ENCODE measurements at places on chromosomes 4 and X.

DNA sequence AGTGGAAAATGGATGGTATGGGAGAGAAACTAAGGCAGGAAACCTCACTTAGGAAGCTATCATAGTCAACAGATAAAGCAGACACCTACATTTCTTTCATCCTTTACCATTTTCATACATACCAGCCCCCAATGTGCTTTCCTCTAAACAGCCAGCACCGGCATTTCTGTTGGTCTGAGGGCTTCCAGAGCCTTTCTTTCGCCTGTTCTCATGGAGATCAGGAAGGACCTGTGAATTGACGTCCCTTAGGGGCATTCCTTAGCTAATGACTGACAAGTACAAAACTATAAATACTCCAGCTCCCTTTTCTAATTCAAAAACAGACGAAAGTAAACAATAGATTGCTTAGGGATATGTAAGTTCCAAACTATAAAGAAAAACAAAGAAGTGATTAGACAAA is 215.5 kb upstream of the CNKSR2 start:
- no peak for DNase-seq

- peak; percentile 66 for DNase-seq
Observed at GRCh38 chr4:185318679-185319078, 77.0 kb downstream of the LRP2BP start.

DNA sequence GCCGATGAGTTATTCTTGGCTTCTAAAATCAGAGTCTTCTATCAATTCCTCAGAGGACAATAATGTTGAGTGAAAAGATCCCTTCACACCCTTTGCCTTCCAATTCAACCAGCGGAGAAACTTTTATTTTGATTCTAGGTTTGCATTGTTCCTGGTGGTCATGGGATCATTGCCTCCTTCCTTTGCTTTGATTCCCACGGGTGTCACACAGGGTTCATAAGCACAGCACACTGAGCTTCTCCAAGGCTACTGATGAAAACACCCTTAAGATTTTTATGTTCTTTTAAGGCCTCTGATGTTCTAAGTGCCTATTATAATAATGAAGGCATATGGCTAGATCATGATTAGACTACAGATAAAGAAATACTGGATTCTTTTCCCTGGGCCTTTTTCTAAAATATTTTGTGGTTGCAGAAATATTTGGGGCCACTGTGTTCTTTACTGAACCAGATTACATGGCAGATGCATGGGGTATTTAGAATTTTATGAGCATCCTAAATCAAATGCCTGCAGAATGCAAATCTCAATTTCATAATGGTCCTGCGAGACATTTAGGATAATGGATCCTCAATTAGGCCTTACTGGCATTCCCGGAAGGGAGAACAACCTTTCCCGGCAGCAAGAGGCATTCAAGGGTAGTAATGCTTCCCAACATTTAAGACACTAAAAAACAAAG is 43.9 kb upstream of the FGFBP2 start:
- no peak for DNase-seq

DNA sequence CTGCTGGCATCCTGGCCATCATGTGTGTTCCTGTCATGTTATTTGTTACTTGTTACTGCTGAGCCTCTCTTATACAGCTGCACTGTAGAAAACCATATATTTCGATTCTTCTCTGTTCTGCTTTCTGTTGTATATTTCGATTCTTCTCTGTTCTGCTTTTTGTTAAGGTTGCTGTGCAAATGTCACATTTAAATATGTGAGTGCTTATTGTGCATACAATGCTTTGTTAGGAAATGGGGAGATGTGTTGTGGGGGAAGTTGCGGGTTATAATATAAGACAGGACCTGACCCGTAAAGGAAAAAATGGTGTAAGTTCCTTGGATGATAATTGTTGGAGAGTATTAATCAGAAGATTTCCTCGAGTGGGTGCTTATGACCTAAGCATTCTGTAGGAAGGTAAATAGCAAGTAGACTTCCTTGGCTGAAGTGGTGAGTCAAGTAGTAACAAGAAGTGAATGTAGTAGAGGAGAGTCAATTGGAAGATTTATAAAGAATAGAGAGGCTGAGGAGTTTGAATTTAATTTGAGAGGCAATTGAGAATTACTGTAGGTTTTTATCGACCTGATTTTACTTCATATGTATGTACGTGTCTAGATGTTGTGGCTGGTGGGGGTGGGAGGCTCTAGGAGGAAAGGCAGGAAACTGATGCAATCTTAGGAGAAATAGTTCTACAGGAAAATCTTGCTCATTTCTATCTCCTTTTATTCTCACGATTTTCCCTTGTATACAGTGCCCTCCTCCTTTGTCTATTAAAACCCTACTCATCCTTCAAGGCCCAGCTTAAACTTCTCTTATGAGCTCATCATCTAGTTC is 8.5 kb downstream of the OGT start:
- DNase-seq, result no peak

- DNase-seq, result no peak
Observed at GRCh38 chr4:155207534-155208257, 740 bp upstream of the NPY2R start.

DNA sequence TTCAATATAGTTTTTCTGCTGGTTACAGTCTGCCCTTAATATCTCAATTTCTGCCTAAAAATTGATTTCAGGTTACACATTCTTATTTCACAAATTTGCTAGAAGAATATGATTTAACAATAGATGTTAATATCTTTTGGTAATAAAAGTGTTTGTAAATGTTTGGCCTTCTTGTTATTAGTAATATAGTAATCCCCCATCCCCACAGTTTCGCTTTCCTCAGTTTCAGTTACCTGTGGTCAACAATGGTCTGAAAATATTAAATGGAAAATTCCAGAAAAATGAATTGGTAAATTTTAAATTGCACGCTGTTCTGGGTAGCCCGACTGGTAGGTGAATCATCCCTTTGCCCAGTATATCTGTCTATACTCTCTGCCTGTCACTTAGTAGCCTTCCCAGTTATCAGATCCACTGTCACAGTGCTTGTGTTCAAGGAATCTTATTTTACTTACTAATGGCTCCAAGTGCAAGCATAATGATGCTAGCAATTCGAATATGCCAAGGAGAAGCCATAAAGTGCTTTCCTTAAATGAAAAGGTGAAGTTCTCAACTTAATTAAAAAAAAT is 3.5 kb upstream of the BMP2K start:
- DNase-seq, result no peak

DNA sequence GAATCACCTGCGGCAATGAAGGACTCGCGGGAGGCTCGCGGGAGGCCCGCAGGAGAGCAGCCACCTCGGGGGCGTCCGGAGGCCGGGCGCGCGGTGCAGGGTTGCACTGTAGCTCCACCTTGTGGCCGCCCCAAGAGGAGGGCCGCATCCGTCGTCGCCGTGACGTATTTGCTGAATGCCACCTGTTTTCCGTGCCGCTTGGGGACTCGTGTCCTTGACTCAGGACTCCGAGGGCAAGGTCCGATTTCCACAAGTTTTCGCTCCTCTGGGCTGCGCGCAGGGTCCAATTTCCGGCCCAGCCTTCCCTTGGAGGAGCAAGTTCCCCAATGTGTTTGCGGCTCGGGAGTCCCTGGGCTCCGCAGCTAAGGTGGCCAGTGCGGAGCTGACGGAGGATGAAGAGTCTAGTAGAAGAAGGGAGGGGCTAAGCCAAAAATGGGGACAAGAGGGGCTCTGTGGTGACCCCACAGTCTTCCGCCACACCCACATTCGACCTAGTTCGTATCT is 10.7 kb upstream of the DLG3 start:
- DNase-seq, result peak; percentile 72

DNA sequence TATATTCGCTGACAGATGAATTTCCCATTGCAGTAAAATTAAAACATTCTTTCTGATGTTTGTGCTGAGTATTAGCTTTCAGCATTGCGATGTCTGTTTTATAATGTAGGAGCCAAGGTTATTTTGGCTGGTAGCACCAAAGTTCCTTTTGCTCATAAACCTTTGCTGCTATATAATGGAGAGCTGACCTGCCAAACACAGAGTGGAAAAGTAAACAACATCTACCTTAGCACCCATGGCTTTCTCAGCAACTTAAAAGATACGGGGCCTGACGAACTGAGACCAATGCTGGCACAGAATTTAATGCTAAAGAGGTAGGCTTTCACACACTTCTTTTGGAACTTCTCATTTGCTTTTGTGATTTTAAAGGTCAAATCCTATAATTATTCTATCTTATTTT is 46.0 kb downstream of the WDR19 start:
- no peak for DNase-seq

- DNase-seq, result no peak
Observed at GRCh38 chr4:107255596-107255995, 219.5 kb upstream of the DKK2 start.

- DNase-seq, result no peak
Observed at GRCh38 chrX:134661295-134661694, 3.0 kb upstream of the PLAC1 start.

DNA sequence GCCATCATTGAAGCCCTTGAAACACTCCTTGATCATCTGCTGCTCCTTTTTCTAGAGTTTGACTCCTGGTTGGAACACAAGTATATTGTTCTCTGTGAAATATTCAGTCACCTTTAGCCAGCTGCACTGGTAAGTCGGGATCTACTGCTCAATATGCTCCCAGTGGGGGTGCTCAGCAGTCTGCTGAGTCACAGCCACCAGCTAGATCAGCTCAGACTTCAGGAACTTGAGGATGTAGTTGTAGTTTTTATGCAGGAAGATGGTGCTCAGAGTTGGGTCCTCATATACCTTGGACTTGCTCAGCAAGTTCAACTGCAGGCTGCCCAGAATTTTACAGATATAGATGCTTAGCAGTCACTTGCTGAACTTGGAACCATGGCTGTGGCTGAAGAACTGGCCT is 202.5 kb upstream of the RPL34 start:
- no peak for DNase-seq

DNA sequence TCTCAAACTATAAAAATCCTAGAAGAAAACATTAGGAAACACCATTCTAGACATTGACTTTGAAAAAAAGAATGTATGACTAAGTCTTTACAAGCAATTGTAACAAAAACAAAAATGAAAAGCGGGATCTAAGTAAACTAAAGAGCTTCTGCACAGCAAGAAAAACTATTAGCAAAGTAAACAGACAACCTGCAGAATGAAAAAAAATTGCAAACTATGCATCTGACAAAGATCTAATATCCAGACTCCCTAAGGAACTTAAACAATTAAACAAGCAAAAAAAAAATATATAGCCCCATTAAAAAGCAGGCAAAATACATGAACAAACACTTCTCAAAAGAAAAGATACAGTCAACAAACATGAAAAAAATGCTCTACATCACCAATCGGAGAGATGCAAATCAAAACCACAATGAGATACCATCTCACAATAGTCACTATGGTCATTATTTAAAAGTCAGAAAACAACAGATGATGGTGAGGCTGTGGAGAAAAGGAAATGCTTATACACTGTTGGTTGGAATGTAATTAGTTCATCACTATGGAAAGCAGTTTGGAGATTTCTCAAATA is 168.1 kb downstream of the EPHA5 start:
- no peak for DNase-seq

DNA sequence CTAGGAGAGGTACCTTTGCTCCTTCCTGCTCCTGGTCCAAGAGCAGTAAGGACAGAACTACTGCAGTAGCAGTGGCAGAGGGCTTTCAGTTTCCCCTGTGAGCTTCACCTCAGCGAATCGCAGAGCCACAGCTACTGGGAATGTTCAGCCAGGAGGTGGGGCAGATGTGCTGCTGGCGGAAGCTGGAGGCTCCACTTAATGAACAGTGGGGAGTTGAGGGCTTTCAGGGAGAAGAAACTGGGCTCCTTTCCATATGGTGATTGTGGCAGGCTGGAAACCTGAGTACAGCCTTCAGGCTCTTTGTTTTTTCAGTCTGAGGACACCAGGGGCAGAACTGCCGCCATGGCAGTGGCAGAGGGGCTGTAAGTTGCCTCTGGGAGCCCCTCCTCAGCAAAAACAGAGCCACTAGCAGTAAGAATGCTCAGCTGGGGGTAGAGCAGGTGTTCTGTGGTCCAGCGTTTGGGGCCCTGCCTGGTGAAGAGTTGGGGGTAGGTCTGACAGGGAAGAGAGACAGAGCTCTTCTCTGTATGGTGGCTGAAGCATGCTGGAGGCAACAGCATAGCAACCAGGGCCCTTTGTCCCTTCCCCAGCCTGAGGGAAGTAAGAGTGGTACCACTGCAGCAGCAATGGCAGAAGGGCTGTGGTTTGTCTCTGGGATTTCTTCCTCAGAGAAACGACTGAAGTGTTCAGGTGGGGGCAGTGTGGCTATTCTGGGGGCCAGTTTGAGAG is 106.0 kb upstream of the GRXCR1 start:
- DNase-seq, result no peak

- DNase-seq, result peak; percentile 67
Observed at GRCh38 chr4:53431052-53431451, 53.6 kb downstream of the FIP1L1 start.

DNA sequence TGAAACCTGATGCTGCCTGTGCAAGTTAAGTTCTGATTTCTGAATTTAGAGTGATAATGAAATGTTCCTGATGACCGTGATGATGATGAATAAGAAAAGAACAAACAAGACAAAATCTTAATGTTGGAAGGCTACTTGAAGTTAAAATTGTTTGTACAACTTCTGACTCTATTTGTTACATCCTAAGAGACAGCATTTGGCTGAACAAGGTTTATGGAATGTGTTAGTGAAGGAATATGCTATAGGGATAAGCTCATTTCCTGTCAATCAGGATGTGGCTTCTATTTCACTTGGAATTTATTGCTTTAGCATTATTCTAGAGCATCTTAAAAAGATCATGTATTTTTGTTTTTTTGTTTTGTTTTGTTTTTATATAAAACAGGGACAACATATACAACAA is 267.5 kb downstream of the FAT4 start:
- DNase-seq, result no peak

DNA sequence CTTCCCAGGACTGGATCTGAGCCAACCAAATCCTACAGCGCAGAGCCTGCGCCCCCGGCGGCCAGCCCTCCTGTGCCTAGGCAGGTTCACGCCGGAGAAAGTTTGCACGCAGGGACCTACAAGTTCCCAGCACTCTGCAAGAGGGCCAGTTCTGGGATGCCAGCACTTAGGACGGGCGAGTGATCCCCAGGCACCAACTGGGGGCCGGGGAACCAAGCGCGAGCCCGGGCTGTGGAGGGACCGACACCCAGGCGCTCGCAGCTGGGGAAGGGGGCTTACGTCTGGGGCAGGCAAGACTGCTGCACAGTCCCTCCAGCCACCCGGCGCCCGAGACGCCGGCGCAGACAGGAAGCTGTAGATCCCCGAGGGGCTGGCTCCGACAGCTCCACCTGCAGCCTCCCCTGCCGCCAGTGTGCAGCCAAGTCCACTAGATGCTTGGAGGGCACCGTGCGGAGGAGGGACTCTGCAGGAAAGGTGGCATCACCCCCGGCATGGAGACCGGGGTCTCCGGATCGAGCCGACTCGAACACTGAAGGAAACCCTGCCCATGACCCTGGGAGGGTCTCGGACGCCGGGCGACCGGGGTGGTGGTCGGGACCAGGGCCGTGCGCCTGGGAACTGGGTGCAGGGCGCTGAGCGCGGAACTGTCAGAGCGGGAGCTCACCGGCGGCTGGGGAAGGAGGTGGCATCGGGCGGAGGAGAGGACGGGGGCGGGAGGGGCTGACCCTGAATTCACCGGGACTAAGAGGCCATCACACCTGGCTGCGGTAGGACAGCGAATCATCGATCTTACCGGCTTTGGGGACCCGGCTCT is 566 bp downstream of the CORIN start:
- DNase-seq, result peak; percentile 51
